GM03348 (cell line): ENCODE measurements at places on chromosomes 2 and 18.

DNA sequence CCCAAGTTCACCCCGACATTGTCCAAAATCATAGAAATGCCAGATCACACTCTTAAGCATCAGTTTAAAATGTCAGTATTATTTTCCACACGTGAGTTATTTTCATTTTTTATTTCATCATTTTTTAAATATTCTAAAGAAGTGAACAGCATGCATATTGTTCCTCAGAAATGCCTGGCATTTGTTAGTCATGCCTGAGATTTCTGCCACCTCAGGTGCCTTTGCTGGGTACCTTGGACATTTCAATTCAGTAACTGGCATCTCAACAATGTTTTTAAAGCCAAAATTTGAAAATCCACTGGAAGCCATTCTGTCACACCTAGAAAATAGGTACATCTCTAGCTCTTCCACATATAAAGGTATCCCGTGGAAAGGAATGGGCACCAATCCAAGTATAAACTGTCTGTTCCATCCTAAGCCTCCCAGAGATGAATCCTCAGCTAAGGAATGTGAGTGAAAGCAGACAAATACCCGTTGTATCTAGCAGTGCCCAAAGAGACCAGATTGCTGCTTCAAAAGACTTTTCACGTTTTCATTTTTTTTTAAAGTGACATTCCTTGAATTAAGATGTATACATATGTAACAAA is 159.8 kb downstream of the ZNF385B start:
- DNase-seq: peak; percentile 33

GRCh38 chr2:222479859-222480258 is 55.5 kb downstream of the SGPP2 start:
- no peak for DNase-seq

- peak; percentile 79 for DNase-seq
These were observed 37.3 kb downstream of the PRKRA start for GRCh38 chr2:178413472-178414265.

- DNase-seq: no peak
These were observed 117.0 kb downstream of the ZNF385B start for GRCh38 chr2:179744401-179744800.

GRCh38 chr2:122378521-122378920 is 623.1 kb downstream of the TSN start:
- DNase-seq: no peak
